ENCODE measurements at places on chromosomes 3 and 15.
A peak's percentile ranks its signal among the peaks of the same experiment; 100 is the strongest.

DNA sequence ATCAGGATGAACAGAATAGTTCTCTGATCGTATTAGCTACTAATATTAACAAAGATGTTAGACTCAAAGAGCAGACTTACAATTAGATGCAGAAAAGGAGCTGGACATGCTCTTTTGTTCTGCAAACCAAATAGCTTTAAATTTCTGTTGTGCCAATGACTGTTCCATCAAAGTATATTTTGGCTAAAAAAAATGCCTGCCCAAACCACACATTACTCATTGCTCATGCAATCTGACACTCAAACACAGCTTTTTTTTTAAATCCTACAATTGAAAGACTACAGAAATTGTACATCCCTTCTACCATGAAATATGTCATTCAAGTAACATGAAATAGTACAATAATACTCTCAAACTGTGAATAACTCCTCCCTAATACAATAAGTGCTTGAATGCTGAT, 48.6 kb downstream of the SHOX2 start:
- DNase-seq: no peak

DNA sequence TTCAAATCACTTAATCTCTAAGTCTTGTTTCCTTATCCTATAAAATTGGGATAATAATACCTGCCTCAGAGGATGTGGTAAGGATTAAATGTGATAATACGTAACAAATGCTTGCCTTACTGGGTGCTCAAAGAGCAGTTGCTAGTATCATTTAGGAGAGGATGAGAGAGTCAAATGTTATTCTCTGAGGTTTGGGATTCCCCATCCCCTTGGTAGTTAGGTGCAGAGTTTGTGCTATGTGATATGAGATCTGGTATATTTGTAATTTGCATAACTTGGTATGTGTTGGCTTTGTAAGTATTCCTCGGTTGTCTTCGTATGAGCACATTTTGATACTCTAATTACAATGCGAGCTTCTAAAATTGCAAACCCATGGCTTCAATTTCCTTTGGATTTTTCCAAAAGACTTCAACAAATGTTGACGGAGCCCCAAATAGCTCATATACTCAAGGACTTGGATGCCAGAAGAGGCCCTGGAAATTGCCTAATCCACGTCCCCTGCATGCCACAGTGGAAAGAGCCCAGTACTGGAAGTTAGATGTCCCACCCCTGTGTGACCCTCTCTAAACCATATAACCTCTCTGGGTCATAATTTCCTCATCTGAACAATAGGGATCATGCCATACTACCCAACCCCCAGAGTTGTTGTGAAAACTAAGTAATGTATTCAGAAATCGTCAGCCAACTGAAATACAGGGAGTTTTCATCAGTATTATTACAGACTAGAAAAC, 85.0 kb downstream of the FBN1 start:
- DNase-seq: no peak

- no peak for DNase-seq
Observed at GRCh38 chr3:191393146-191393545, 62.8 kb upstream of the UTS2B start.

GRCh38 chr3:195284842-195285241, 13.9 kb upstream of the XXYLT1 start:
- no peak for DNase-seq

DNA sequence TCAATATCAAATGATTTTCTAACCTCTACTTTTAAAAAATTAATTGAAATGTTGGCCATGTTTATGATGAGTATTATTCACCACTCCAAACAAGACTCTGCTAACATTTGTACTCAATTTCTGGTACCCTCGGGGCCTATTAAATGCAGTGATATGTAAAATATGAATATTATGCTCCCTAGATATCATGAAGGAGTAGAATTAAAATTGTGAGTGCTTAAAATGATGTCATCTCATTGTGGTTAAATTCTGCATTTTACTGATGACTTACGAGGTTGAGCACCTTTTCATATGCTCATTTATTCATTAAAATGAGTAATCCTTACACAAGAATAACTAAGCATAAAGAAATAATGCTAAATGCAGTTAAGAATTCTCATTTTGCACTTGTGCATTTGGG, 159.9 kb downstream of the OCA2 start:
- no peak for DNase-seq

DNA sequence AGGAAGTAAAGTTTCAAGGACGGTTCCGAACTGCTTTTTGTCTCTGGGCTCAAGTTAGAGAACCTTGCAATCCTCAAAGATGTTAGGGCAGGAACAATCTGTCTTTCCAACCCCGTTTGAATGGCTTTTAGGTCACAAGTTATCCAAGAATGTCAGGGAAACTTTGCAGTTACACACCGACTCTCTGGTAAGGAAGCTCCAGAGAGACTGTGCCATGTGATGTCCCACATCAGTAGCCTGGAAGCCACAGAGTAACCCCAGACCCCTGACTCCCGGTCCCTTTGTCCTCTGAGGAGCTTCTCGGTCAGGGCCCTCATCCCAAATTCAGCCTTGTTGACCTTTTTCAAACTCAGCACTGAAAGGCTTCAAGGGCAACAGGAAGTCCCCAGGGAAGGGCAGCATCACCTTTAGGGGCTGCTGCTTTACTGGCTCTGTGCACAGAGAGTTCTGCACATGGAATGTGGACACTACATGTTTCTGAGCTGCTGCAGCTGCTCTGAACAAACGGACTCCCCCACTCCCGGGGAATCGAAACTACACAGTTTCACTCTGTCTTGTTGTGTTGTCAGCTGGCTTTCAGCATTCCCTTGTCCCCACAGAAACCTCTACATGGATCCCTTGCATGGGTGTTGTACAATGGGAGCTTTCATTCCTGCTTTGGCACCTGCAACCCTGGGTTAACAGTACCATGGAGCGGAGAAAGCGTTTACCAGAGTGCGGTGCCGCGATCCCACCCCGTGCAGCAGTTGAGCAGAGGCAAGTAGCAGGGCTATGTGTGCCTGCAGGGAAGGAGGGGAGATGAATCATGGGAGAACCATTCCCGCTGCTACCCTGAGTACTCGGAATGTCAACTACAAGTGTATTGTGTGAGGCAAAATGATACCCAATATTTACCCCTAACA, 408.2 kb upstream of the THBS1 start:
- peak; percentile 11 for DNase-seq

DNA sequence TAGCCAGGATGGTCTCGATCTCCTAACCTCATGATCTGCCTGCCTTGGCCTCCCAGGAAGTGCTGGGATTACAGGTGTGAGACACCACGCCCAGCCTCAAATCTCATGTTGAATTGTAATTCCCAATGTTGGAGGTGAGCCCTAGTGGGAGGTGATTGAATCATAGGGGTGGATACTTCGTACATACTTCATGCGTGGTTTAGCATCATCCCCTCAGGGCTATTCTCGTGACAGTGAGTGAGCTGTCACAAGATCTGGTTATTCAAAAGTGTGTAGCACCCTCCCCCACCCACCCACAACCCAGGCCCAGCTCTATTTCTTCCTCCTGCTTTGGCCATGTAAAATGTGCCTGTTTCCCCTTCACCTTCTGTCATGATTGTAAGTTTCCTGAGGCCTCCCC, 236.9 kb upstream of the IL12A start:
- DNase-seq: no peak

DNA sequence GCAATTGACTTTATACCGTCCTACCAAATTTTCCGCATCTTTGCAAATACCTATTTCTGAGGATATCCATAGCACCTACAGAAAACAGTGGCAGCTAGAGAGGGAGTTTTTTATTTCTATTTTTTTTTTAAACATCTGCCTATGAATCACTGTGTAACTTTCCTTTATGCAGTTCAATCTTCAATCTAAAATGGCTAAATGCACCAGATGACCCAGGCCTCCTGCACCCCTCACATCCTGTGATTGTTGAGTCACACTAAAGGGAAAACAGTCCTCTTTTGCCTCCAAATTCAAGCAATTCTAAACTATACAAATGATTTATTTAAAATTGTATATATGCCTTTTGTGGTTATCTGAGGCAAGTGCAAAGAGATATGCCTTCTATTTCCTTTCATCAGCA, 20.1 kb upstream of the BCL6 start:
- no peak for DNase-seq

GRCh38 chr3:23711916-23712494, 93.8 kb upstream of the UBE2E1 start:
- DNase-seq: no peak

DNA sequence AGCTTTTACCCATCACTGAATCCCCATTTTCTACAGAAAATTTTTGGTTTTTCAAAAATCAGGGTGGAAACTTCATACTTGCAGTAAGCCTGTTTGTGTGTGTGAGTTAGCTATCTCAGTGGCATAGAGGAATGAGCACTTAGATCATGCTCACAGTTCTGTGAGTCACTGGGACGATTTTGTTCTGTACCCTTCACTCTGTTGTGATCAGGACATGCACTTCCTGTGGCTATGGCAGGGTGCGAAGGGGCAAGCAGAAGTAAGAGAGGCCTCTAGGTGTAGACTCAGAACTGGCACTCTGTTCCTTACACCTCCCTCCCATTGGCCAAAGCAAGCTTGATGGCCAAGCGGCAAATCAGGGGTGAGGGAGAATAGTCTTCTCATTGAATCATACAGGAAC, 11.6 kb downstream of the NIPA2 start:
- no peak for DNase-seq

DNA sequence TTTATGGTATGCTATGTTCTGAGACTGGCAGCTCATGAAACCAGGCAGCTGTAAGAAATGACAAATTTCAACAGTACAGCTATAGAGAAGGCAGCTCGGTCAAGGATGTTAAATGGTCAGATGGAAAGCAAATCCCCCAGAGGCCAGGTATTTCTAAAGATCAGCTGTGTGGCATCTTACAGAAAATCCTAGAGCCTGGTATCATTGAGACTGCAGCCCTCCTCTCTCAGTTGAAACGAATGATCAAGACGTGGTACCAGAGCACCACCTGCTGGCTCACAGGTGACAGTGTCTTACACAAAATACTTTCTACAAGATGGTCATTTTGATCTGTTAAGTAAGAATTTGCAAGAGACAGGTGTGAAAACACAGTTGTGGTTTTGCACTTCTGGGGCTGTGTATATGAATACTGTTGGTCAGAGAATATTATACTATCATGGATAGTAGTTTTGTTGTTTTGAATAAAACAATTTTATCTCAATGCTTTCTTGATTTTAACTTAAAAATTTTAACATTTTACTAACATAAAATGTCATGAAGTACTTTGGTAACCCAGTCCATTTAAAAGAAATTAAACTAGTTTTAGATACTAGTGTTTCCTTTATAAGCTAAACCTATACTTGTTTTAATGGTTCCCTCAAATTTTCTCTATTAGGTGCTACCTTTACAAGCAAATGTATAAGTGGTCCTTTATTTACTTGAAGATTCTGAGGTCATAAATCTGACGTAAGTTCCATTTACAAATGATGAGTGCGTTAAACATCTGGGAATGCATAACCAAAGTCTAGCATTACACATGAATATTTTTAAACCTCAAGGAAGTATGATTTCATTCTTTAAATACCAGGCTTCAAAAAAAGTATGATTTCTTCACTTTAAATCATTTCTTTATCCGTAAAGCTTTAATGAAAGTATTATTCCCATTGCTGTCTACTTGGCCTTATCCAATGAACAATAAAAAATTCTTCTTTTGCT, 121.8 kb downstream of the PDZRN3 start:
- DNase-seq: peak; percentile 54

- DNase-seq: no peak
Observed at GRCh38 chr3:135621184-135621920, 344.2 kb upstream of the PPP2R3A start.

Measured in RPMI8226 (cell line).